Cortex of kidney (tissue), 1 donor: ENCODE measurements at places on chromosomes 6 and 20.

DNA sequence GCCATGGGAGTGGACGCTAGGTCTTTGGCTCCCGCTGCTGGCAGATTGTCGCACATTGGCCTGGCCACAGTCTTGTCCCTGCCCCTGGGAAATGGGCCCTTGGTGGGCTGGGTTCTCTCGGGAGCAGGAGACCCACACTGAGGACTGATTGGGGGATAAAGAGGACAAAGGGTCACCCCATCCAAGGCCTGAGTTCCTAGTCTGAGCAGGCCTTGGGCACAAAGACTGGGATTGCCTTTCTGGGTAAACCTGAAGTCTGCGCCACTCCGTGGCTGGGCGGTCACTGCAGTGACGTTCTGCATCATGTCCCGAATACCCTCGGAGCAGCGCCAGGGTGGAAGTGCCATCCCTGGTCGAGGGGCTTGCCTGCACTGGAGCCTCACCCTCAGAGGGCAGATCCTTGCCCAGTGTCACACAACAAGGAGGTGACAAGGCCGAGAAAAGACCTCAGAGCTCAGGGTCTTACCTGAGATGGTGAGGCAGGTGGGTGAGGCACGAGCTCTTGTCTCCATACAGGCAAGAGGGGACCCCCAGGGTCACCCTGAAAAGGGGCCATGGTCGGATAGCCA is 36.1 kb upstream of the ZBP1 start:
- DNase-seq, result no peak

DNA sequence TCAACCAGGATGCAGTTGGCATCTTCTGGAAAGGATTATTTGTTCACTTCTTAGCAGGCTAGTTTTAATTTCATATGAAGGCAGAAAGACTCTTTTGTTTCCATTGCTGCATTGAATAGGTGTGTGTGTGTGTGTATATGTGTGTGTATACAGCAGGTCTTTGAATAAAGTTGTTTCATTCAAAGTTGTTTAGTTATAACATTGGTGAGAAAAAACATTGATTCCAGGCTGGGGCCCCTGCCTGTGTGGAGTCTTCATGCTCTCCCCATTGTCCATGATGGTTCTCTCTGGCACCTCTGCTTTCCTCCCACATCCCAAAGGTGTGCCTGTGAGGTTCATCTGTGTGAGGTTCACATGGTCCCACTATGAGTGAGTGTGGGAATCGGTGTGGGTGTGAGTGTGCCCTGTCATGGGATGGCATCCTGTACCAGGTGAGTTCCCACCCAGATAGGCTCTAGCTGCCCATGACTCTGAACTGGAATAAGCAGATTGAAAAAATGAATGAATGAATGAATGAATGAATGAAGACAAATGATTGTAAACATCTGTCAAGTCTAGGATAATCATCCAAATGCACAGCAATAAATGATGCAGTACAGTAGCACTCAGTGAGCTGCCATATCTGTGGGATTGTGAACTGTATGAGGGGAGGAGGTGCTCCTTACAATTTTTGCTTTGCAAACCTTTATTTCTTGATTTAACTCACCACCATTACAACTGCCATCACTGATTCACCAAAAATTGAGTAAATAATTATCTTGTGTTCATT is 156.0 kb downstream of the ADGRG6 start:
- DNase-seq, result no peak

DNA sequence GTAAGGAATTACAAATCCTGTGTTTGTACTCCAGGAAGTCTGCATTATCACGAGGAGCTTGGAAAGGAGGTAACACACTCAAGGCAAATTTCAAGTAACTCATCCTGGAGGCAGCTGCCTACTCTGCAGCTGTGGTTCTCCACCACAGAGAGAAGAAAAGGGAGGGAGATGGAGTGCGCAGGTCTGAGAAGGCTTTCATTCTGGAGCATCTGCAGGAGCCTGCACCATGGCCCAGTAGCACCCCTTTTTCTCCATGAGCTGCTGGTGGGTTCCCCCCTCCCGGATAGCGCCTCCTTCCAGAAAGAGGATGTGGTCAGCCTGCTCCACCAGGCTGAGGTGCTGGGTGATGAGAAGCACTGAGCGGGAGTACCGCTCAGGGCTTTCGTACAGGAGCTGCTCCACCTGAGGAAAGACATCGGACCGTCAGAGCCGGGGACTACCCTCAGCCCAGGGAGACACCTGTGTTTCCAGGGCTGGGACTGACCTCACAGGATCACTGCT is 1.6 kb upstream of the PSMB8 start:
- no peak for DNase-seq

DNA sequence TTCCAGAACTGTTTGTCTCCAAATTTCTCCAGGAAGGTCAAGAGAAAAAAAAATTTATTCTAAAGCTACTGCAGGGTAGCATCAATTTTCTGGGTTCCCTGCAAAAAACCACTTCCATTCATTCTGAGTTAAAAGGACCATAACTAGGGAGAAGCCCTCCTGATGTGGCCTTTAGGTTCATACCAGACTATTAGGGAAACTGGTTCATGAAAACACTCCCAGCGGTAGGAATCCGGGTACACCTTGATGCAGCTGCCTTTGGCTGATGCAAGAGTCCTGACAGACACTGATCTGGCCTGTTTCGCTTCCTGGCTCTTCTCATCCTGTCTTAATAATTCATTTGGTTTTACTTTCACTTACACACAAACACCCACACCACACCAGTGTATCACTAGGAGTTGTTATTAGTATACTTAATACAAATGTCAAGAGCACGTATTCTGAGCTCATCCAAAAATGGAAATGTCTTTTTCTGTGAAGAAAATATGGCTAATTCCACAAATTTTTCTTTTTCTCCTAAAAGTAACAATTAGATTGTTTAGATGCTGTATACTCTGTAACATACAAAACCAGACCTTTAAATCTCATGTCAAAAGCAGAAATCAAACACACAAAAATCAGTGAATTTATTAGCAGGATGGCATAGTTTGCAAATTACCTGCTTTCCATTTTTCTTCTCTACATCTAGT is 38.4 kb upstream of the ARHGAP18 start:
- no peak for DNase-seq

GRCh38 chr20:15627089-15627488 is 946.2 kb downstream of the KIF16B start:
- no peak for DNase-seq

DNA sequence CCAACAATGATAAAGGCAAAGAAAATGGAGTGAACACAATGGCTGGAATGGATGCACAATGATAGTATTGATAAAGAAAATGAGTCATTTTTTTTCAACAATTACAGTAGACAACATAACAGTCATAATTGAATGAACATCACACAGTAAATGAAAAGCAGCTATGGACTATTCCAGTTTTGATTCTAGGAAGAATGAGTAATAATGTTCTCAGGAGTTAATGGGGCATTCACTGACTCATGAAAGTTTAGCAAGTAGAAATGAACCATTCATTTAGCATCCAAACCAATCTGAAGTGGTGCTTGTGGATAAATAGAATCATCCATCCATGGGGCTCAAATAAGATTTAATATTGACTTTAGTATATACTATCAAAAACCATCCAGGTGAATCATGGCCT is 1029.5 kb upstream of the GJE1 start:
- DNase-seq, result no peak

DNA sequence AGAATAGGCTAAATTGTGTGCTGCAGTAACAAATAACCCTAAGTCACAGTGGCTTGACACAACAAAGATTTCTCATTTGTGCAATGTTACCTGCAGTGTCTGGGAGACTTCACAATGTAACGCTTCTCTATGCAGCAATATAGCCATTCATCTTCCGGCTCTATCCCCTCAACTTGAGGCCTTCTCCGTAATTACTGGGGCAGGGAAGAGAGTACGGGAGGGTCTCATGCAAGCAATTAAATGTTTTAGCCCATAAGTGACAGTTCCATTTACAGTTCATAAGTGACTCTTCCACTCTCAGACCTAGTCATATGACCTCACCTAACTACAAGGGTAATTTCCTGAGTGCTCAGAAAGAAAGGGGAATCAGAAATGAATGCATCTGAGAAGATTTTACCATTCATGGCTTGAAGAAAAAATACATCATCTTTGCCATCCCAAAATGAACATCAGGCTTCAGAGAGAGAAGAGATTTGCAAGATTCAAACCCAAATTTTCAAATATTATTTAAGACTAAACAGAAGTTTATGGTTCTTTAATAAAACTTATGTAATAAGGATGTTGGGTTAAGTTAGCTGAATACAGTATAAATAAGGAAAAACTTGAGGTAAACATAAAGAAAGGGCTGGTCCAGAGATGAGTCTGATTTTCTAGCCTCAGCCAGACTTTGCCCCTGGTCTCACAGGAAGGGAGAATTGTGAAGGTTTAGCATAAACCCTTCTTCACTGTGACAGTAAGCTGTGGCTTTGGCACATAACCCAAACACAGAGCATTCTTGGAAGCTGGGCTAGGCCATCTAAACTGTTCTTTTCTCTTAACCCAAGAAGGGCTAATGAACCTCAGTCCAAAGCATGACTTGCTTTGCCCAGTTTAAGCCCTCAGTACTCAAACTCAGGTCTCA is 13.3 kb downstream of the GPR6 start:
- no peak for DNase-seq

DNA sequence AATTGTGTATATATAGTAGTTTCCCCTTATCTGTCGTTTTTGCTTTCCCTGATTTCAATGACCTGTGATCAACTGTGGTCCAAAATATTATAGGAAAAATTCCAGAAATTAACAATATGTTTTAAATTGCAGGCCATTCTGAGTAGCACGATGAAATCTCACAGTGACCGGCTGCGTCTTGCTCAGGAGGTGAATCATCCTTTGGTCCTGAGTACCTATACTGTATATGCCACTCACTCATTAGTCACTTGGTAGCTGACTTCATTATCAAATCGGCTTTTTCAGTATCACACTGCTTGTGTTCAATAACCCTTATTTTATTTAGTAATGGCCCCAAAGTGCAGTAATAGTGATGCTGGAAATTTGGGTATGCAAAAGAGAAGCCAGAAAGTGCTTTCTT is 728.3 kb upstream of the EYS start:
- no peak for DNase-seq

- DNase-seq, result no peak
Observed at GRCh38 chr6:2712102-2712501, 38.6 kb downstream of the MYLK4 start.

DNA sequence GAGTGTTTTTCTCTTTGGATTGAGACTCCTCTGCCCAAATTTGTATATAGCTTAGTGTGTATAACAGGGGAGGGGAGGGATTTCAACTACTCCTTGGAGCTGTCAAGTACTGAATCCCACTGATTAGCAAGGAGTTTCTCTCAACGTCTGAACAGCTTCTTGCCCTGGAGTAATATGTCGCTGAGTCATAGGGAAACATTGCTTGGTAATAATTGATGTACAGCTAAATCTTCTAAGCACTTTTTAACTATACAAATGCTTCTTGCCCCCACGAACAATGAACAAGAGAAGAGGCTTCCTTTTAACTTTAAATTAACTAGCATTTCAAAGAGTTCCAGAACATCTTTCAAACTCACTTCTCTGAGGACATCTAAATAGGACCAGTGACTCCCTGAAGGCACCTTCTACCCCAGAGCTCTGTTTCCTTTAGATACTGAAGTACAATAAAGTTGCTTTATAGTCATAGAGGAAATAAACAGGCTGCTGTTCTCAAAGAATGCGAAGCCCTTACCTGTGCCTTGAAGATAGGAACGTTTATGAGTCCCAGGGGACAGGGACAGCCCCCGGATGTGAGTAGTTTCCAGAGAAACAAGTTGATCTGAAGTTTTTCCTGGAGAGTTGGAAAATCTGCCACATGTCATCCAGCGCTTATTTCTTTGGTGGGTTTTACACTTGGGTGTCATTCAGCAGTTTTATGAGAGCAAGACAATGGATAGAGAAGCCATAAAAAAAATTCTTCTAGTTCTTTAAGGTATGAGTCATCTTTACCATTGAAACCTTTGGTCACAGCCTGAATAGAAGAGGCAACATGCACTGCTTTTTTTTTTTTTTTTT is 462.5 kb upstream of the BTBD3 start:
- DNase-seq, result no peak

- DNase-seq, result peak; percentile 24
Observed at GRCh38 chr20:31869942-31870725, at the start of the genes DUSP15 and TTLL9. Gene DUSP15, minus strand, starts transcription at chr20:31870527. Its CDS starts 190 bp downstream, at chr20:31870337. Gene TTLL9, plus strand, starts transcription at chr20:31870634. Its CDS starts 493 bp downstream, at chr20:31871127.

DNA sequence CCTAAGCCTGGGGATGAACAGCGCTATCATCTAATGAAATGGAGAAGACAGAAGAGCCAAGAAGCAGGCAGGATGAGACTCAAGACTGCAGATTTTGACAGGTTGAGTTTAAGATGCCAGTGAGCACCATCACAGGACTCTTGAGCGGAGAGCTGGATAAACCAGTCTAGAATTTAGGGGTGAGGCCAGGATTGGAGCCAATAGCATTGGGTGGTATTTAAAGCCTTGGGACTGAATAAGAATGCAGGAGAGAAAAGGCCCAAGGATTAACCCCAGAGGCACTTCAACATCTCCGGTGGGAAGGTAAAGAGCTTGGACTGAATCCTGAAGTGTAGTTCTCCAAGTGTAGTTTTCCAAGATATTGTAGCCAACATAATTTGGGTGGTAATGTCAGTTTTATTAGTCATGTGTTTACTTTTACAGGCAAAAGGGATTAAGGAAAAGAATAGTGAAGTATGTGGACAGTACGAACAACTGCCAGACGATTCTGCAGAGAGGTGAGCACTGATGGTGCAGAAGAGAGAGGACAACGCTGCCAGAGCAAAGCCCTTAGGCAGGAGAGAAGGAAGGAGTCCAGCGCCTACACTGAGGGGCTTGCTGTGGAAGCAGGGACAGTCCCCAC is 85.2 kb downstream of the DTNBP1 start:
- no peak for DNase-seq
